SHP77 treated with DMSO at 0.1 percent for 48 hours (cell line): ENCODE measurements at places on chromosomes 12 and 14.

DNA sequence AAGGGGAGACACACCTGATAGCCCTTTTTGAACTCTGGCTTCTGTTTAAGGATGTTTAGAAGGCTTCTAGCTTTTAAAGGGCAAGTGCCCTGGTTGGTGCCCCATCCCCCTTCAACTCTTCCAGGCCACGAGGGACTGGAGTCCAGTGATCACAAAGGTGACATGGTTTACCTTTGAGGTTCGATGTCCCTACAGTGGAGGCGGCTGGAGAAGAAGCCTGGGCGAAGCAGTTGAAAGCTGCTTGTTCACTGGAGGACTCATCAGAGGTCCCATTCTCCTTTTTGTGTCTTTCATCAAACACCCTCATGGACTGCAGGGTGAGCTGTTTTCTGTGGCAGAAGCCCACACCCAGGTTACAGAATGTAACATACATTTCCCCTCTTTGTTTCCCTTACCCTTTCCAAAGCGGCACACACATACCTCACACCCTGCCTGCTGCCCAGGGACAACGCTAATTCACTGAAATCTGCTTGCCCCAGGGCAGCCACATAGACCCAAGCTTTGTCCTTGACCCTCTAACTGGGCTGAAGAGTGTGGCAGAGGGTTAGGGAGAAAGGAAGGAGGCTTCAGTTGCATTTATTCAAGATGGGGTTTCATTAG, 7.7 kb downstream of the TBX3 start:
- DNase-seq: no peak

DNA sequence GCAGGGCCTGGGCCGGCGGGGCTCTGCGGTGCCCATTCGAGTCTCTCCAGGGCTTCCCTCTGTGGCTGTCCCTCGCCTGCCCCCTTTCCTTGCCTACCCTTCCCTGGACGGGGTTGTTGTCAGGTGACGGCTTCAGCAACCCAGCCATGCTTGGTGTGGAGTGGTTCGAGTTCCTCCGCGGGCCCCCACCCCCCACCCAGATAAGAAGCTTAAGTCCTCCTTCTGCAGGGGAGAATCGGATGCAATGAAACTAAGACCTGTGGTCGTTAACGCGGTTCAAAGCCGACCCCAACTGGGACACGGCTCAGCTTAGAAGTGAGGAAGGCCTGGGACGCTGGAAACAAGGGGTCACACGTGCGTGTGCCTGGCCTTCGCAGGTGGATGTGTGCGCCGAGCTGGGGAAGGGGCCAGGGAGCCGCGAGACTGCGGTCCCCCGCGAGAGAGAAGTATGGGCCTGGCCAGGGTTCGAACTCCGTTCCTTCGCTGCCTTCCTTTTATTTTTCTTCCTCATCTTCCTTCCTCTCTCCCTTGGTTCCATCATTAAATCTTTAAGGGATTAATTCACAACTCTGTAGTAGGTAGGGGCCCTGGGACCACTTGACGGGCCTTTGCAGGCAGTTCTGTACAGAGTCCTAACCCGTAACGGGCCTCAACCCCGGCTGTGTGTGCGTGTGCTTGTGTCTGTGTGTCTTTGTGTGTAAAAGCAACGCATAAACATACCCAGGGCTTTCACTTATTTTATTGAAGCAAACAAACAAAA, 3.5 kb downstream of the TTC6 start:
- DNase-seq: no peak

DNA sequence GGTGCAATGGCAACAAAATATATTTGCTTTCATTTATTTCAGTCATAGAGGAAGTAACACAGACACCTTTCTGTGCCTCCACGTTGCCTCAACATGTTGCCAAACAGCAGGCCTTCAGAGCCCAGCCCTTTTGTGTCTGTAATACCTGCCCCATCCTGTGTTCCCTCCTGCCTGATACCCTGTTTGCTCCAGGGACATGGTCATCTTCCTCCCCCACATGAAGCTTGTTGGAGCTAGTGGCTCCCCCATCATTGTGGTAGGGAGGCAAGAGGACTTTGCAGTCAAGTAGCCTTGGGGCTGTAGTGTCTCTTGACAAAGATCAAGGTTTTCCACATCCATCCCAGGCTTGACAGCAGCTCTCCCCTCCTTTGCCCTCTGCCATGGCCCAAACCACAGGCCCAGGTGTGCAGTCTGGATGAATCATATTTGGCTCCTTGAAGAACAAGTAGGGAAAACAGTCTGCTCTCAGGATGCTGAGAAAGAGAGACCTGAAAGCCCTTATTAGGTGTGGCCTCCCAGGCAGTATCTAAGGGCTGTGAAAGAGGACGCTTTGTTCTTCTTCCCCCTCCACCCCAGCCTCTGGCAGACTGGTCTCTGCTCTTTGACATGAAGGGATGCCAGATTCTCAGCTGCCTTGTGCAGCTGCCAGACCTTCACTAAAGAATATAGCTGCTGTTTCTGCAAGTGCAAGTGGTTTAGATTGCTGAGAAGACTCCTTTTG, 329.0 kb downstream of the C12orf75 start:
- DNase-seq: no peak

DNA sequence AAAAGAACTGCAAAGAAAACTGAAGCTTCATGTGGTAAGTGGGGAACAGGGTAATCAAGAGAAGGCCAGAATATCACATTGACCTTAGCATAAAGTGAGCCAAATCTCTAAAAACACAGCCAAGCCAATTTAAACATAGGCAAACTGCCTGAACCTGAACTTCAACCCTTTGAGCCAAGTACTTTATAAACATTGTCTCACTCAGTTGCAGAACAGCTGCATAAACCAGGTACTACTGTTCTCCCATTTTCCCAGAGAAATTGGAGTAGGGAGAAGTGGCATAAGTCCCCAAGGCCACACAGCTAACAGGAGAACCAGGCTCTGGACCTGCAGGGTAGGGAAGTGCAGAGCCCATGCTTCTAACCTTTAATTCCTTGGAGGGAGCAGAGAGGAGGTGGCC, 30.4 kb upstream of the FKBP4 start:
- DNase-seq: no peak

- DNase-seq: no peak
Measured at GRCh38 chr12:92226071-92226661, 80.5 kb upstream of the BTG1 start.

DNA sequence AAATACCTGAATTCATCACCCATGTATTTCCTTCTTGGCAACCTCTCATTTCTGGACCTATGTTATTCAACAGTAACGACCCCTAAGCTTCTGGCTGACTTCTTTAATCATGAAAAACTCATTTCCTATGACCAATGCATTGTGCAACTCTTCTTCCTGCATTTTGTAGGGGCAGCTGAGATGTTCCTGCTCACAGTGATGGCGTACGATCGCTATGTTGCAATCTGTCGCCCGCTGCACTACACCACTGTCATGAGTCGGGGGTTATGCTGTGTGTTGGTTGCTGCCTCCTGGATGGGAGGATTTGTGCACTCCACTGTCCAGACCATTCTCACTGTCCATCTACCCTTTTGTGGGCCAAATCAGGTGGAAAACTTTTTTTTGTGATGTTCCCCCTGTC, 356 bp downstream of the OR4Q2 start:
- no peak for DNase-seq

GRCh38 chr12:119693511-119693910, 25.6 kb downstream of the PRKAB1 start:
- no peak for DNase-seq

DNA sequence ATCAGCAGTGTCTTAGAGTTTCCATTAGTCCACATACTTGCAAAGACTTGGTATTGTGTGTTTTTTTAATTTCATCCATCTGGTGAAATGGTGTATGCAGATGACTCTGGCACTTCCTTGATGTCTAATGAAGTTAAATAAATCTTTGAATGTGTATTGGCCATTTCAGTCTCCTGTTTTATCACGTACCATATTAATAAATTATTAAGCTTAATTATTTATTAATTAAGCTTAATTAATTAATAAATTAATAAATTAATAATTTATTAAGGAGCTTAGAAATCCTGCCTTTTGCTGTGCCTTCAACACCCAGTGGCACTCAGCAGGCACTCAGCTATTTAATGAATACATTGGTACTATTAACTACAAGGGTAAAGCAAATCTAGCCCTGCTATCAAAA, 18.2 kb downstream of the PDZRN4 start:
- no peak for DNase-seq

DNA sequence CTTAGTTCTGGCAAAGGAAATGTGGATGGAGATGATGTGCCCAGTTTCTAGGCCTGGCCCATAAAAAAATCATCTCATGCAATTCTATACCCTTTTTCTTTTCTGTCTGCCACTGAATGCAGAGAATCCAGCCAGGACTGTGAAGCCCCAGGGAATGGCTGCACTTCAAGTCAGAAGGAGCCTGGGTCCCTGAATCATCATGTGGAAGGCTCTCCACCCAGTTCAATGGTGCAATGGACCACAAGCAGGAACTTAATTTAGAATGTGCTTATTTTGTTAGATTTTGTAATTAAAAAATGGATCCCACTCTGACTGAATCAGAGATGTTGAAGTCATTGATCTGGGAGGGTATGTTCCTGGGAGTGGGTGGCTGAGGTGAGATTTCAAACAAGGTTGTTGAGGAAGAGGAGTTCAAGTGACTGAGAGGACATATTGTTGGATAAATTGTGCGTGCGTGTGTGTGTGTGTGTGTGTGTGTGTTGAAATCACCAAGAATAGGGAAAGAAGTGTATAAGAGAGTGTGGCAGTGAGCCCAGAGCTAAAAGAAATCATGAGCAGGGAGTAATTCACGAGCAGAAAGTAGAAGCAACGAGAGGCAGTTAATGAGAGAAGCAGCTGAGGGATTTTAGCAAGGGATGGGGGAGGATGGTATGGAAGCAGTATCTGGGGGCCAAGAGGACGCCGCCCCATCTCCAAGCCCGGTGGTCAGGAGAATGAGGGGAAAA, 125.4 kb downstream of the TMX1 start:
- no peak for DNase-seq

- no peak for DNase-seq
Measured at GRCh38 chr14:104019806-104020205, 65.7 kb upstream of the ASPG start.

DNA sequence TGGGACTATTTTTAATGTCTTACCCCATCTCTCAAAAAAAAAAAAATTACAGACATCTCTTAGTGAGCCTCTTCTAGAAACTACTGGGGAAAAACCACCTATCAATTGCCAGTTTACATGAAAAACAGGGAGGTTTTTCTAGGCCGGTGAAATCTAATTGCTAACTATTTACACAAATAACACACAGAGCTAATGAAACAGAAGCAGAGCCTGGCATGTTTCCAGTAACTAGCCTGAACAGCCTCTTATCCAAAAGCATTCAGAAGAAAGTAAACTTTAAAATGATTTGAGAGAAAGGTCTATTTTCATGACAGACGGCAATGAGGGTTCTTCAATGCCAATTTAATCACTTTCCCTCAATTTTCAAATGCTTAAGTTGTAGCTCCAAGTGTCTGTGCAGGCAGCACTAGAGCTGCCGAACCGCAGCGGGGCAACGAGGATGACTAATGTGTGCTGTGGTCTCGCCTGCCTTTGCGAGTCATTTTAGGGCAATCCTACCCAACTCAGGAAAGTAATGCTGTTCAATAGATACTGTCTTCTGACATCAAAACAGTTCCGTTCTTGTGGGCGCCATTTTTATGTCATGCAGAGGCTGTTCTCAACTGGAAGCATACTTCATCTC, 84.6 kb downstream of the SETD3 start:
- no peak for DNase-seq

DNA sequence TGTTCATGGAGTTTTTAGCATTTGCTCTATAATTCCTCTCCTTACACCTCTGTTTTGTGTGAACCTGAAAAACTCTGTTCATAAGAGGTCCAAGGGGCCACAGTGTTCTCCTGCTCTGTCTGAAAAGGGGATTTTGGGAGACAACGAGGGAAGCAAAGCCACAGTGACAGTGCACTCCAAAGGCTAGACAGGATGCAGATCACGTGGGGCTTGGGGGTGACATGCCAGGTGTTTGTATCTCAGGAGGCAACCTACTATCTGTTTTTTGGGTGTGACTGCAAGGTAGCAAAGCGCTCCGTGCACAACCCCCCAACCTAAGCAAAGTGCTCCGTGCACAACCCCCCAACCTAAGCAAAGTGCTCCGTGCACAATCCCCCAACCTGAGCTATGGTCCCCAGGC, 5.1 kb upstream of the CHD4 start:
- no peak for DNase-seq

DNA sequence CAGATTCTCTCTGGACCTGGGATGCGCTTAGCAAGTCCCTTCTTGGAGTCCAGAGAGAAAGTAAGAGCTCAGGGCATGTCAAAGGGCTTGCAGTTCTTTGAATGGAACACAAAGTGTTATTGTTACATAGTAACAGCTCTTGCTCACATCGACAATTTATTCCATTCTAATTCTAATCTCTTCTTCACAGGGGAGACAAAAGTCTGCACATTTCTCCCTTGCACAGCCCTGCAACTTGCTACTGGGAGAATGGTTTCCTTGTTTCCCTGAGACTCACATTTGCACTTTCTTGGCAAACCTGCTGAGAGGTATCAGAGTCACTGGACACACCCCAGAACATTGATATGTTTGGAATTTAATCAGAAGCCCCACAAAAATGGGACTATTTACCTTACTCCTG, 209.9 kb upstream of the IGF1 start:
- DNase-seq: no peak

DNA sequence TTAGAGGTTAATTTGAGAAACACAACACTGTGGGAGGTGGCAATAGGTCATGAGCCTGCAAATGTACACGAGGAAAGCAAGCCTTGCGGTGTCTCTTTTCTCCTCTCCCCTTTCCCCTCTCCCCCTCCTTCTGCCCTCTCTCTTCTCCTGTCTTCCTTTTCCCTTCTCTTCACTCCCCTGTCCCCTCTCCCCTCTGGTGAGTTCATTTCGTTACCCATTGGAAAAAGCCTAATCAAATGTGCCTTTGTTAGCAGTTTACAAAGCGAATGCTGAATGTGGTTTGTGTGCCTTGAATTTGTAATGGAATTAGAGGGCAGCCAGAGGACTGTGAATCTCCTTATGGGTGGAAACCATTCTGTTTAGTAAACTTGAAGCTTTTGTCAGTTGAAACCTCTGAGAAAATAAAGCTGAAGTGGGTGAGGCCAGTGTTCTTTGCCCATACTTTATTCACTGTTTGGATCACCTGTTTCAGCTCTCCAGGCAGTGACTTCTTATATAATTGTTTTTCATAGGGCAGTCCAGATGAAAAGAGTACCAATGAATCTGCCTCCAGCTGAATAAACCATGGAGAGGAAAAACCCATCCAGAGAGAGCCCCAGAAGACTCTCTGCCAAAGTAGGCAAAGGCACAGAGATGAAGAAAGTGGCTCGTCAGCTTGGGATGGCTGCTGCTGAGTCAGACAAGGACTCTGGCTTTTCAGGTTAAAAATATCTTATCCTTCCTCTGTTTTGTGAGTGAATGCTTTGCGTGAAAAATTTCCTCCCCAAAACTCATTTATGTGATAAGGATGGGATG, 7.3 kb downstream of the CIPC start:
- no peak for DNase-seq

DNA sequence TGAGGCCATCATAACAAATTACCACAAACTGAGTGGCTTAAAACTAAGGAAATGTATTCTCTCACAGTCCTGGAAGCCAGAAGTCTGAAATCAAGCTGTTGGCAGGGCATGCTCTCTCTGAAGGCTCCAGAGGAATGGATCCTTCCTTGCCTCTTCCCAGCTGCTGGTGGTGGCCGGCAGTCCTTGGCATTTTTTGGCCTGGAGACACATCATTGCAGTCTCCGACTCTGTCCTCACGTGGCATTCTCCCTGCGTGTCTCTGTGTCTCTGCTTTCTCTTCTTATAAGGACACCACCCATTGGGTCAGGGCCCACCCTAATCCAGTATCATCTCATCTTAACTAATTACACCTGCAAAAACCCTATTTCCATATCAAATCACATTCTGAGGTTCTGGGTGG, 206.1 kb downstream of the SLC41A2 start:
- DNase-seq: no peak

- DNase-seq: no peak
Measured at GRCh38 chr14:102939820-102940561, 17.5 kb downstream of the AMN start.
